ENCODE measurements at places on chromosomes 2 and 18.

GRCh38 chr2:86577817-86578456, 14.7 kb upstream of the CHMP3 start:
- DNase-seq = no peak

DNA sequence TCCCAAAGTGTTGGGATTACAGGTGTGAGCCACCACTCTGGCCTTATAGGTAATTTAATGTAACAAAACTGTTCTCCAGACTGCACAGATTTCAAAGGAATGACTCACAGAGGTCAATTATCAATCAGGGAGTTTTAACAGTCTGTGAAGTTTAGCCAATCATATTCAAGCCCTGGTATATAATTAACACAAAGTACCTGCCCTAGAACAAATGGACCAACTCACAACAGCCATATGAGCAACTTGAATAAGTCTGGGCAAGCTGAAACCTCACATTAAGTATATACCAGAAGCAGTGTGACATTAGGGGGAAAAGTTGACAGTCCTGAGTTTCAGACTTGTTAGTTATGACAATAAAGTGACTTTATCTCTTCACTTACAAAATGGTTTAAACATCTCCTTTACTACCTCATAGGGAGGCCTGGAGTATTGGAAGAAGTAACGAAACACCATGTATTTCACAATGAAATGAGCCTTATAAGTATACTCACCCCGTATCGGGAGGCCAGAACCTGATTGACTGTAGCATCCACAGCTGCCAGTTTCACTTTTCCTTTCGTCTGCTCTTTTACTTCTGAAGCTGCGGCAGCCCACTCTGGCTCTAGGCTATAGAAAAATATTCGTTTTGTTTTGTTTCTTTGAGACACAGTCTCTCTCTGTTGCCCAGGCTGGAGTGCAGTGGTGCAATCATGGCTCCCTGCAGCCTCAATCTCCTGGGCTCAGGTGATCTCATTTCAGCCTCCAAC, 22.2 kb downstream of the PDIA6 start:
- no peak for DNase-seq

DNA sequence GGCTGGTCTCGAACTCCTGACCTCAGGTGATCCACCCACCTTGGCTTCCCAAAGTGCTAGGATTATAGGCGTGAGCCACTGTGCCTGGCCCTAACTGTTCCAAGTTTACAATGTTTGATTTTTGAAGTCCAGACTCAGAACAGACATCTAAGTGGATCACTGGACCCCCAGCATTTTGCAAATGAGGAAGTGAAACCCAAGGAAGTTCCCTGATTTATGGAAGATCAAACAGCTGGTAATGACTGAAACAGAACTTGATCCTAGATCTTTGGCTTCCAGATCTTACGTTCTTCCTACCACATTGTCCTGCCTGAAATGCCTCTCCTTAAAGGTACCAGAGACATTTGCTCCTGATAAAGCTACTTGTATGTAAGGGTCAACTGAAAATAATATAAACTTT, 58.3 kb upstream of the NCOA1 start:
- no peak for DNase-seq

DNA sequence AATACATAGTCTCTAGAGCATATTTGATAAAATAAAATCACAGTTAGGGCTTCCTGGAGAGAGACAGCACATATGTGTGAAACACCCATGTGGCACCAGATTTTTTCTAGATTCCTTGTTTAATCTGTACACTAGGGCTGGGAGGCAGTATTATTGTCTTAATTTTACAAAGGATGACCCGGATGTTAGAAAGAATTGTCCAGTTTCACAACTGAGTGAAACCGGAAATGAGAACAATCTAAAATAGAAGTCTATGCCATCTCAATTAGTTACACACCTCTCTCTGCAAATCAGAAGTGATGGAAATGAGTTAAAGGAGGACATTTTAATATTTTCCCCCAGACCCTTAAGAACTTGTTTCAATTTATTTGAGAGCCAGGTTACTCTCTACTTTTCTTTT, 463.7 kb upstream of the DSEL start:
- DNase-seq = no peak

DNA sequence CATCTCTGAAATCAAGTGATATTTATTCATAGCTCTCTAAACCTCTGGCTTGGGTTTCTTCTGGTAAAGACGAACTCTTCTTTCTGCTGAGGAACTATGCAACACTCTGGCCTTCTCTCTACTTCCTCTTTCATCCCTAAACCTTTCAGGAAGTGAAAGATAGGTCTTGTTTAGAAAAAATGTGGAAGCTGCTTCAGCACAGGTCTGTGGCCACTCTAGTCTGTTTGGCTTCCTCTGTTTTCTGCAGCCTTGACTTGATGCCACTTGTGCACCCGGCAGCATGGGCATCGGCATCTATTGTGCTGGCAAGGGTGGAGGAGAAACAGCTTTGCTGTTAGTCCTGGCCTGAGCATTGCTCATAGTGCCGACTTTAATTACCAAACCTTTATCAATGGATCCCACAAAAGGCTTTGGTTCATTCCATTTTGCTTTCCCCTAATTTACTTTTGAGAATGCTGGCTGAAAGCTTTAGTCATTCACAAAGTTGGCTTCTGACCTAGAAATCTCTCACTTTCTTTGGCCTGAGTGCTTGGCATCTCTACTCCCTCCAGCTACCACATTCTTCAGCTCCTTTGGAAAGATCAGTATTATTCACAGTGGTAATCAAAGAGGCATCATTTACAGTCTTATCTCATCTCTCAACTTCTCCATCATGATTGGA, 32.0 kb upstream of the GPR39 start:
- DNase-seq = peak; percentile 27

GRCh38 chr2:47509250-47509649, 106.3 kb downstream of the MSH2 start:
- DNase-seq = no peak
